ENCODE measurements at places on chromosomes 4 and X.
A peak's percentile ranks its signal among the peaks of the same experiment; 100 is the strongest.

DNA sequence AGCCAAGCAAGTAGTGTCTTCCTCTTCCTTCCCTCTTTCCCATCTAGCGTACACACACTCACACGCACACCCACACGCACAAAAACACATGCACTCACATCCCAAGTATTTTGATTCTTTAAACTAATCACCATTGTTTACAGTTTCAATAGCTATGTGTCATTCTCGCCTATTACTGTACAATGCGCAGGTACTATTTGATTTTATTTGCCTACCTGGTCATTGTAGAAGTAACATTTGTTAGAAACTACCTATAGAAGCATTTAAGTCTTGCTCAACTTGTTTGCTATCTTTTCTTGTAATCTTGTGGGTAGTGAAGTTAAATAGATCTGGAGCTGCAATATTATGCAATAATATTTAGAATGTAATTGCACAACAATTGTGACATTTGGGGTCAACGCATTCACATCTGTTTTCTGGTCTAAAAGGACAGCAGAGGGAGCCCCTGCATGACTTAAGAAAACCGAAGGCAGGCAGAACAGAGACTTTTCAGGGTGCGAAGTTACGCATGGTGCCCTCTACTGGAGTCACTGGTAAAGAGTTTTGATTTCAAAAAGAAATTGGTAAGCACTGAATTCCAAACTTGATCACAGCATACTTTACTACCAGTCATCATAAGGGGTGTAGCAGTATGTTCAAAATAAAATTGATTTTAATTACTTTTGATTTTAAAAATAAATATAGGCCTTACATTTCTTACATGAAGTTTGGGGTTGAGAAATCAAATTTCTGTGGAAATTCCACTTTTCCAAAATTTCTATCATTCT is 503.3 kb upstream of the FAM241A start:
- peak; percentile 90 for DNase-seq

- DNase-seq: peak; percentile 78
Measured at GRCh38 chr4:102825261-102826091, 1.9 kb downstream of the UBE2D3 start.

- peak; percentile 48 for DNase-seq
Measured at GRCh38 chrX:119729408-119730201, 28.8 kb upstream of the SOWAHD start.

DNA sequence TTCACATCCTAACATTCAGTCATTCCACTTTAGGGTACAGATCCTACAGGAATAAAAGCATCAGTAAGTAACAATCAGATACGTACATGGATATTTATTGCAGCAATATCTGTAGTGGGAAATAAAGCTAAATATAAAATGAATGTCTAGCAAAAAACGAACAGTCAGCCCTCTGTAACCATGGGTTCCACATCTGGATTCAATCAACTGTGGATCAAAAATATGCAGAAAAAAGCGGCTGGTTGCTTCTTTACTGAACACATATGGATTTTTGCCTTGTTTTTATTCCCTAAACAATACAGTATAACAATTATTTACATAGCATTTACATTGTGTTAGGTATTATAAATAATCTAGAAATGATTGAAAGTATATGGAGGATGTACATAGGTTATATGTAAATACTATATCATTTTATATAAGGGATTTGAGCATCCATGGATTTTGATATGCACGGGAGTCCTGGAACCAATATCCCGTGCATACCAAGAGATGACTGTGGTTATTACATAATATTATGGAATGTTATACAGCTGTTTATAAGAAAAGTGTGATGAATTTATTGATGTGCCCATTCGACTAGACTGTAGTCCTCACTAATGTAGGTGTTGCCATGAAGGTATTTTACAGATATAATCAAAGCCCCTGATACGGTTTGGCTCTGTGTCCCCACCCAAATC is 132.8 kb downstream of the ARHGEF9 start:
- peak; percentile 79 for DNase-seq

GRCh38 chr4:59060002-59060846 is 1950.0 kb upstream of the IGFBP7 start:
- DNase-seq: no peak

- DNase-seq: peak; percentile 20
Measured at GRCh38 chr4:76690906-76691275, 207.1 kb downstream of the SOWAHB start.

- DNase-seq: no peak
Measured at GRCh38 chr4:165297626-165298025, 29.8 kb upstream of the MSMO1 start.

- peak; percentile 26 for DNase-seq
Measured at GRCh38 chrX:119093991-119094735, 21.4 kb downstream of the CT47C1 start.

- DNase-seq: peak; percentile 10
Measured at GRCh38 chr4:472881-473569, 25.9 kb downstream of the ZNF721 start.

GRCh38 chr4:55358668-55359067 is 12.6 kb downstream of the SRD5A3 start:
- peak; percentile 91 for DNase-seq

GRCh38 chr4:153257991-153258390 is 53.7 kb downstream of the TRIM2 start:
- no peak for DNase-seq

GRCh38 chrX:1462596-1463251 is 10.0 kb upstream of the ASMTL start:
- peak; percentile 64 for DNase-seq

DNA sequence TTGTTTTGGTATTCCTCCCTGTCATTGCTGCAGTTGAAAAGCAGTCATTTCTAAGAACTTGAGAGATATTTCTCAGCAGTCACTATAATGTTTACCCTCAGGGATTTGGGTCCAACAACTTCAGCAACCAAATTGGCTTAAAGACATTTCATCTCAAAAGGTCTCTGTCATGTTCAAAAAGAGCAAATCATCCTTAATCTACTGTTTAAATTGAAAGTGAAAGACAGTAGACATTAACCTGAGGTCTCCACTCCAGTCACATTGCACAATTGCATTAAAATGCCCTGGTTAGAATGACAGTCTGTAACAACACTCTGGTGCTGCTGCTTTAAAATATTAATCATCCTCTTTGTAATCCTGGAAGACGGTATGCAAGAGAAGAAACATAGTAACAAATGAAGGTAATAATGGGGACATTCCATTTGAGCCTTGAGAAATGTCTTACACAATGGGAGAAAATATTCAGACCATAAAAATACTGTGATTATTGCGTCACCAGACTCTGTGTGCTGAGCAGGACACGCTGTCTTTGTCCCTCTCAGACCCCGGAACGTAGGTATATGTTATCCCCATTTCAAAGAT is 90.2 kb upstream of the UNC5C start:
- no peak for DNase-seq

GRCh38 chr4:5999356-5999755 is 18.9 kb downstream of the C4orf50 start:
- no peak for DNase-seq

DNA sequence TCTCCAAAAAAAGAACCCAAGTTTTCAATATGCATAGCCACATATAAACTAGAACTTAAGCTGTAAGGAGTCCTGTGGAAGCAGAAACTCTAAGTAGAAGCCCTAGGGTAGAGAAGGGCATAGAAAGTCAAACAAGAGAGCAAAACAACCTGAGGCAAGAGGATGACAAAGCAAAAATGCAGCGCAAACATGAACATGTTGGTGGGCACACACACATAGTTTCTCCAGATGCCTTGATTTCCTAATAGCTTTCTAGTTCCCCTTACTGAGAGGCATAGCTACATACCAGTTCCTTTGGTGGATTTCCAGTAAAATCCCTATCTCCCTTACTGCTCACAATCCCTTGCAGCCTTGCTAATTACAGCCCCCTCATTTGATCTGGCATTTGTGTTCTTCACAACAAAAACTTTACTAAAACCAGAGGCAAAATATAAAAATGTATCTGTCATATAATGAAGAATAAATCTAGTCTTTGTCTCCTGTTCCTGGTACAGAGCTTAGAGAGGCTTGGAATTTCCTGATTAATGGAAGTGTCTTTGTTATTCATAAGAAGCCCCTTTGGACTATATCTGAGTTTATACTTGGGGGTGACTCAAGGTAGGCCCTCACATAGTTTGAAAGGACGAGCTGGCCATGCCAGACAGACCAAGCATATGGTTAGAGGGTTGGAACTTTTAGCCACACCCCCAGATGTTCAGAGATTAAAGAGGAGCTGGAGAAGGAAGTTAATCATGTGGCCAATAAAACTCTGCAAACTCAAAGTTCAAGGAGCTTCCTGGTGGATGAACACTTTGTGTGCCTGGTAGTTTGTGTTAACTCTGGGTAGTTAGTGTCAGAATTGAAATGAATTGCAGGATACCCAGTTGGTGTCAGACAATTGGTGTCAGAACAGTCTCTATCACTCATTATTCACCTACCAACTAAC is 52.7 kb upstream of the ZCCHC13 start:
- DNase-seq: peak; percentile 56

- DNase-seq: no peak
Measured at GRCh38 chr4:6435010-6435409, 37.4 kb downstream of the PPP2R2C start.

DNA sequence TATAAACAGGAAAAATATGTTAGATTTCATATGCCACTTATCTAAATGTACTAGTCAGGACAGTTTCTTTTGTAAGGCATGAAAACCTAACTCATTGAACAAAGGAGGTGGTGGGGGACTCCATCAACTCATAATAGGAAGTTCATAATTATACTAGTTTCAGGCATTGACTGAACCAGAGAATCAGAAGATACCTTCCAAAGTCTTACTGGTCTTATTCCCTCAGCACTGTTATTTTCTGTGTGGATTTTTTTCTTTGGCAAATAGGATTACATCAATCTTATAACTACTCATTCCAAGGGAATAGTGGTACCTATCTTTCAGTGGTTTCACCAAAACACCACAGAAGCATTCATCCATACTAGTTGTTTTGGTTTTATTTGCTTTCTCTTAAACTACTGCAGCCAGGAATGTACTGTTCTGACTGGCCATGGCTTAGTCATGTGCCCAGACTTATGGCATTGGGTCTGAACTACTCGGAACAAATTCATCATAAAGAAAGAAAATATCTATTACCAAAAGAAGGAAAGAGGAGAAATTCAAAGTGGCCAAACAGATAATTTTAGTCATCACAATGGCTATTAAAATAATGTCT is 273.9 kb downstream of the ARAP2 start:
- DNase-seq: no peak

DNA sequence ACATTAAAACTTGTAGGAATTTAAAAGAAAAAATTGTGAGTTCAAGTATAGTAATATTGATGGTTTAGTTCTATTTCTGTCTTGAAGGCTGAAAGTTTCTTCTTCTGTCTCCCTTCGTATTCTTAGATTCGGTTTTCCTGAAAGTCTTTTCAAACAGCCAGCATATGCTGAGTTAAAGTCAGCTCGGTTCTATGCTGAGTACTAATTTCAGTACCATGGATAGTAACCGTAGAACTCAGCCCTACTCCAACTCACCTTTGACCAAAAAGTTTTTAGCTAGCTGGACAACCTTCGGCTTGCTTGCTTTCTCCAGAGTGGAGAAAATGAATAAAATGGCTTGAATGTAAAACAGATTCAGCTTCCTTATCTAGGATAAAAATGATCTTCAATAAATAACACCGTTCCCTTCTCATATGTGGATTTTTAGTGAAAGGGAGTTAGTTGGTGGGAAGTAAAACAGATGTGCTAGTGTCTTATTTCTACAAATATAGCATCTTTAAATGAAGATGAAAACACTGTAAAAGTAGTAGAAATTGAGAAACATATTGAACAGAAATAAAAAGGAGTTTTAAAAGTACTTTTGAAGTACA is 5.2 kb downstream of the POU4F2 start:
- peak; percentile 12 for DNase-seq

- no peak for DNase-seq
Measured at GRCh38 chr4:24169956-24170355, 280.1 kb upstream of the PPARGC1A start.

DNA sequence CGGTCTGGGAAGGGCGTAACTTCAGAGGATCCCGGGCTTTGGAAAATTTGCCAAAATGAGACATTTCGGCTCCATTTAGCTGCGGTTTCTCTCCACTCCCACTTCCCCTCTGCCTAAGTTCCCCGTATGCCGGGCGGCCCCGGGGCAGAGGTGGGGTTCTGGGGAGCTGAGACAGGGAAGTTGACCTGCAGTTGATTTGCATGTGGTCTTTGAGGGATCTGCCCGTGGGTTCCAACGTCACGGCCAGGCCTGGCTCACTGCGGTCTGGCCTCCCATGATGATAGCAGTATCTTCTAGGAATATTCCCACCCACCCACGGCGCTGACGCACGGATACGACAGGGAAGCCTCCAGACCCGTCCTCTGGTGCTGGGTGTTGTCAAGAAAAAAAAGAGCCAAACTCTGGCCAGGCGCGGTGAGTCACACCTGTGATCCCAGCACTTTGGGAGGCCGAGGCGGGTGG is 27.3 kb upstream of the CRLF2 start:
- no peak for DNase-seq

GRCh38 chr4:132992686-132993085 is 156.4 kb upstream of the PCDH10 start:
- DNase-seq: no peak

DNA sequence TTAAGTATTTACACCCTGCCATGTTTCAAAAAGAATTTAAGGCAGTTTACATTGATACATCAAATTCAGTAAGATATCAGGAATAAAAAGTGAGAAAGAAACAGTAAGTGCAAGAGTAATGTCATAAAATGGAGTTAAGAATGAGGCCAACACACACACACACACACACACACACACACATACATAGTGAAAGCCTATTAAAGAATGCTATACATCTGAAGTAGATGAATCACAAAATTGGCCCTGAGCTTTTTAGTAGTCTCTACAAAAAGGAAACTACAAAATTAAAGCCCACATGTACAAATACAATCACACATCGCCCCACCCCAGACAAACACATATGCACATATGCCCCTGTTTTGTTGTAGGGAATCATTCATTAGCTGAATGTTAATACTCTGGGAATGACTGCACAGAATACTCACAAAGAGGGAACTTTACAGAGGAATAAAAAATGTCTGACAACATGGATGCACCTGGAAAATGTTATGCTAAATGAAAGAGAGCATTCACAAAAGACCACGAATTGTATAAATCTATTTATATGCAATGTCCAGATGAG is 428.8 kb downstream of the IL15 start:
- DNase-seq: peak; percentile 55

- no peak for DNase-seq
Measured at GRCh38 chrX:1084689-1085088, 127.8 kb downstream of the CRLF2 start.

DNA sequence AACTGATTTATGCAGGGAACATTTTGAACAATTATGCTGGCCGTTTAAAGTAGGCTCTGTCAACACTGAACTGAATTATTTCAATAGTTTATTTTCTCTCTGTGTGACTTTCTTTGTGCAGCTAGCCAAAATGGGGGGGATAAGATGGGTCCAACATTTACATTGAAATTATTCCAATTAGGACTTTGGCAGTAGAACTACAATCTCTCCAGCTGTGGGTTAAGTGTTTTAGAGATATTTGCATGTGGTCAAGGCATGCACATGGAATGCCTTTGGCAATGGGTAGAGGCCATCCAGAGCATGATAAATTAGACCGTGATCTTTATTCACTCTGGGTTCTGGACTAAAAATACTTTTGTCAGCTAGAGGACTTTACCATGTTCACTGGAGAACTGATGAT is 107.9 kb upstream of the ELOVL6 start:
- DNase-seq: no peak

- peak; percentile 17 for DNase-seq
Measured at GRCh38 chrX:138877746-138878145, 166.2 kb upstream of the FGF13 start.

All from fibroblast of skin of right quadriceps (primary cell).